ENCODE measurements at places on chromosomes 11 and 22.
A peak's percentile ranks its signal among the peaks of the same experiment; 100 is the strongest.

GRCh38 chr11:57015679-57016078 is 27.0 kb downstream of the OR5AK2 start:
- DNase-seq = no peak

GRCh38 chr22:33821290-33821689 is 99.0 kb downstream of the LARGE1 start:
- no peak for DNase-seq

DNA sequence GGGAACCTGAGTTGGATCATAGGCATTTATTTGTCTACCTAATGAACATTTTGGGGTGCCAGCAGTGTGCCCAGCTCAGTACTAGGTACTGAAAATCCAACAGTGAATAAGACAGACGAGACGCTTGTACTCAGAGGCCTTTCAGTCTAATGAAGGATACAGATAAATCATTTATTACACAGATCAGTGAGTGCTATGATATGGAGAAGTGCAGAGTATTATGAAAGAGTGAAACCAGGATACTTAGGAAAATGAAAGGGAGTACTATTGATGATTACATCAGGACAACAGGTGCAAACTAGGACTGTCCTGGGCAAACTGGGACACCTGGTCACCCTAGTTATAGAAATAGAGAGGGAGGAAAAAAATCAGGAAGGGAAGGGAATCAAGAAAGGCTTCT is 207.5 kb upstream of the NCAM1 start:
- DNase-seq = no peak

GRCh38 chr11:63883791-63884190 is 33.2 kb downstream of the RCOR2 start:
- no peak for DNase-seq

- DNase-seq = peak; percentile 96
Measured at GRCh38 chr22:17084554-17085276, at the start of gene IL17RA. Gene IL17RA (plus strand): TSS chr22:17085000. CDS start chr22:17085092, 92 bp downstream.

- DNase-seq = no peak
Measured at GRCh38 chr22:31750365-31751284, 693 bp upstream of the PRR14L start.

DNA sequence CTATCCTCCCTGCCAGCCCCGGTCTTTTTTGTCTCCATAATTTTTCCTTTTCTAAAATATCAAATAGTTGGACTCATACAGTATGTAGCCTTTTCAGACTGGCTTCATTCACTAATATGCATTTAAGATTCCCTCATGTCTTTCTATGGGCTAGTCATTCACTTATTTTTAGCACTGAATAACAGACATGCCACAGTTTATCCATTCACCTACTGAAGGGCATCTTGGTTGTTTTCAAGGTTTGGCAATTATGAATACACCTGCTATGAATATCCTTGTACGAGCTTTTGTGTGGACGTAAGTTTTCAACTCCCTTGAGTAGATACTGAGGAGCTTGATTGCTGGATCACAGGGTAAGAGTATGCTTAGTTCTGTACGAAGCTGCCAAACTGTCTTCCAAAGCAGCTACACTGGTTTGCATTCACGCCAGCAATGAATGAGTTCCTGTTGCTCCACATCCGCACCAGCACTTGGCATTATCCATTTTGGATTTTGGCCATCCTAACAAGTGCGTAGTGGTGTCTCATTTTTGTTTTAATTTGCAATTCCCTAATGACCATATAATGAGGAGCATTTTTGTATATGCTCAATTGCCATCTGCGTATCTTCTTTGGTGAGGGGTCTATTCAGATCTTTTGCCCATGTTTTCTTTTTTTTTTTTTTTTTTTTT is 21.1 kb downstream of the ALG12 start:
- no peak for DNase-seq

- DNase-seq = no peak
Measured at GRCh38 chr22:41512421-41513194, 31.7 kb downstream of the POLR3H start.

All from upper lobe of right lung (tissue), 1 donor.